Stimulated activated CD8-positive, alpha-beta memory T cell treated with anti-CD3 and anti-CD28 coated beads, Interleukin-15, amount 100 ng/mL, for 48 hours (primary cell): ENCODE measurements at places on chromosomes 2 and 18.
A peak's percentile ranks its signal among the peaks of the same experiment; 100 is the strongest.

DNA sequence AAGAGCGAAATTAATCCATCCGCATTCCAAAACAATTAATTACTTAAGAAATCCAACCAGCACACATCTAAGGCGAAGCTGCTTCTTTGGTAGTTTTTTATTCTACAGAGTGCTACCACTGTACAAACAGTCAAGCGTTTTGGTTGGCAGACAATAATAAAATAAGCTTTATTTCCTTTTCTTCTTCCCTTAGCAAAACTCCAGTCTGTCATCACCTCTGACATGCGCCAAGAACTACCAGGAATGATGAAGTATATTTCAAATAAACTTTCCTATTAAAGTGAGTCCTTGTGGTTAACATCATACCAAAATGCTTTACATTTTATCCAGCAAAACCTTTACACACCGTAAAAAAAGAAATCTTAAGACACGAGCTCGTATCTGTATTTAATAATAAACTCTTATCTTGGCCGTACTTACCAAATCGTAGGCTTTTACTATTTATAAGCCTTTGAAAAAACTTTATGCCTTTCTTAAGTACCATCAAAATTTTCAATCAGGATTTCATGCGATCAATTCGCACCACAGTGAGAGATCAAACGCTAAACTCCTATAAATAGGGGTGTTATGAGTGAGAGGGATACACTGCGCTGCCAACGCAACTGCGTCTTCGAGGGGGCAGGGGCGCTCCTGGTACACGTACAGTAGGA, 1.3 kb downstream of the ATL2 start:
- DNase-seq = no peak

GRCh38 chr18:46719388-46719787, 37.5 kb downstream of the ST8SIA5 start:
- no peak for DNase-seq

DNA sequence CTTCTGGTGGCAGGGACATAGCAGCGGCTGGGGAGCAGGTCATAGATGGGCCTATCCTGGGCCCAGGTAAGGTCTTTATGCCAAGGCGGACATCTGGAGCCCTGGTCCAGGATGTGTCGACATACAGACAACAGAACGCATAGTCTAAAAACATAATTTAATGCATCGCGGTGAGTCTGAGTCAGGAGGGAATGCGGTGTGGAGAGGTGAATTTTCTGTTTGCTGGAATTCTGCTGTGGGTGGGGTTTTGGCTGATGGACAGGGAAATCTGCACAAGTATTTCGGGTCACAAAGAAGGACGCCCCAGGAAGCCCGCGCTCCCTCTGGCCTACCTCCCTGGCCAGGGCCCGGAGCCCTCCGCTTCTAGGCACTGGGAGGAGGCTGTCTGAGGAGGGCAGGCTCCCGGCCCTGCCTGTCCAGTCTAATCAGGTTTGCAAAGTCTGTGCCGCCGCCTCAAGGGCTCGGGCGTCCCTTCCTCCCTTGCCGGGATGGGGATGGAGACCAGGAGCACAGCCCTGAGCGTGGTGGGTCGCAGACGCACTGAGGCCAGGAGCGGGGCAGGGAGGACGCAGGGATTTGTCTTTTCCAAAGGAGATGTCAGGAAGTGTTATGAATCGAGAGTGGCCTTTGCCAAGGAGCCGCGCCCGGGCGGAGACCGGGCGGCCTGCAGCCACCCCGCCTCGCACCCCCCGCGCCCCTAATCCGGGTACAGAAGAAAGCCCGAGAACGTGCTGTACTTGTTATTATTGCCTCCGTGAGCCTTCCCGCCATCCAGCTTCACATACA, 2.3 kb downstream of the C1QL2 start:
- DNase-seq = no peak

DNA sequence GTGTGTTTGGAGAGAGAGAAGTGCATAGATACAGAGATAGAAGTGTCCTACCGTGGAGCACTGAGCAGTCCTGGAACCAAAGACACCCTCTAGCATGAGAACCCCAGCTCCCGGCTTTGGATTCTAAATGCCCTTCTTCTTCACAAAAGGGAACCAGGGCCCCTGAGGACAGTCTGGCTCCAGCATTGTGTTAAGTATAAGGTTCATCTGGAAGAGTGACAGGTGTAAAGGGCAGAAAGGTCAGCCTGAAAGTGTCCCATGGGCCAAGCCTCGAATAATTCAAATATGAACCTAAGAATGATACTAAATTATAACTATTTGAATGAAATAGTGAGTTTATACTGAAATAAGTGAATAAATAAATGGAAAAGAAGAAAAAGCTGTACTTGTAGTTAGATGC, 109.7 kb downstream of the SNTG2 start:
- DNase-seq = no peak

GRCh38 chr2:161870401-161870930, 203.5 kb downstream of the DPP4 start:
- DNase-seq = no peak

- DNase-seq = no peak
These were observed 4.9 kb downstream of the GPR35 start for GRCh38 chr2:240629968-240630770.

DNA sequence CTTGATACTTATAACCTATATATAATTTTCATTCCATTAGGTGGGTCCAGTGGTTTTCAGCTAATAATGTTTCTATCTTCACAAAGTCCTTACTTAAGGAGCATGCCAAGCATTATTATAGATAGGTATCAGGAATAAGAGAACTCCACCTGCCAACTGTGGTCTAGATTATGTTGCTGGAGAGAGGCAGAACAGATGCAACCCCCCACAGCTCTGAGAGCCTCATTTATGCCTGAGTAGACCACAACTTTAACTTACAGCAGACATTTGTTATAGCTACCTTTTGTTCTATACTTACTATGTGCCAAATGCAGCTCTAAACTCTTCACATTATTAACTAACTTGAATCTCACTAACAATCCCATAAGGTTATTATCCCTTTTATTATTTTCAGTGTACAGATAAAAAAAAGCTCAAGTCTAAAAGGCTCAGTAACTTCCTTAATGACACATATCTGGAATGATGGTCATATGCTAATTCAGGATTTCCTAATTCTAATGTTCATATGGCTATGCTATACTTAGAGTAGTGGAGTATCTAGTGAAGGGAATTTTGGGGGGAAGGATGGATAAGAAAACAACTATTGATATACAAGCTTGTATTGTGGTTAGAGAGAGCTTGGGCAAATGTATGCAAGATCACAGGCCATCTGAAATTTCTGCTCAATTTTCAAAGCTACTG, 119.1 kb upstream of the RND3 start:
- no peak for DNase-seq

DNA sequence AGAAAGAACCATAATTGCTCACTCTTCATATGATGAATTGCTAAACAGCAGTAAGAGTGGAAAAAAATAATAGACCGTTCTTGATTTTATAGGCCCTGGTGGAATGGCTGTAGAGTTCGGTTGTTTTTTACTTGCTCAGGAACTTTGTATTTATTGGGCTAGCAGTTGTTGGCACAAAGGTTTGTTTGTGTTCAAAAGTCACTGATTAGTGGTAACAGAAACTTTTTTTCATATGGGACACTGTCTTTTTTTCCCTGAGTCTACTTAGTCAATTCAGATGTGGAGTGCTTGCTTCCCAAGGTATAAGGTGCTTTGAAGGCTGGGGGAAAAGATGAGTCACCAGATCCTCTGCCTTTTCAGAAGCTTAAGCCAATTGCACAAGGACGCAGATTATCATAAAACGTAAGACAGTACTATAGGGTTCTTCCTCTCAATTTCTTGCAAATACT, 25.8 kb downstream of the PHLPP1 start:
- no peak for DNase-seq

DNA sequence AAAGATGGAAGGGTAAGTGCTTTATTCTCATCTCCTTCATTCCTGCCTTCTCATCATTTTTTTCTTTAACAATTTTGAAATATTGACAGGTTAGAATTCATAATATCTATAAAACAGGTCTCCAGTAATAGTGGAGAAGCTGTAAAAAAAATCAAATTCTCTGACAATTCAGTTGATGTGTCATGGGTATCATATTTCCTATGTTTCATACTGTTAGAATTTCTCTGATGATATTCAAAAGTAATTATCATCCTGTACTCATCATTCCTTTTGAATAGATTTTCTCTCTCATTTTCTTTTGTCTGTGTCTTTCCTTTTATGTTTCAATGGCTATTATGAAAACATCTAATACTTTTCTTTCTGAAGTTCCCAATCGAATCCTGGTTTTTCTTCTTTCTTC, 97.7 kb downstream of the CPS1 start:
- no peak for DNase-seq

GRCh38 chr2:74779265-74779558, 54.7 kb upstream of the HK2 start:
- no peak for DNase-seq

GRCh38 chr2:157587576-157587975, 41.1 kb downstream of the ACVR1C start:
- no peak for DNase-seq

GRCh38 chr2:71006955-71007799, 12.5 kb upstream of the TEX261 start:
- no peak for DNase-seq

DNA sequence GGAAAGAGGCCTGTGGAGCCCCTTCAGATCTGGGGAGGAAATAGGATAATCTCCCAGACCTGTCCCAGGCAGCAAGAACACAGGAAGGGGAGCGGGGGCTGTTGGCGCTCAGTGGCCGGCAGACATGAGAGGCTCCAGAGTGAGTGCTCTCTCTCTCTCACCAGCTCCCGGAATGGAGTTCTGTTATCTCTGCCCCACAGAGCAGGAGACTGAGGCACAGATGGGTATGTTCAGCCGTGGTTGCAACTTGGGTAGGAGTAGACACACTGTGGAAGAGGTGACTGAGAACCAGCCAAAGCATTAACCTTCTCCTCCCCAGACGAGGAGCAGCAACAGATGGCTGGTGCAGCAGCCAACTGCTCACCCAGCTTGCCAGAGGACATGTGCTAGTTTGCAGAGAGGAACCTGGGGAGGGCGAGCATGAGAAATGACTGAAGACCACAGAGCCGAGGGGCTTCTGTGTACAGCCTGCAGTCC, 82.0 kb downstream of the NRP2 start:
- no peak for DNase-seq

DNA sequence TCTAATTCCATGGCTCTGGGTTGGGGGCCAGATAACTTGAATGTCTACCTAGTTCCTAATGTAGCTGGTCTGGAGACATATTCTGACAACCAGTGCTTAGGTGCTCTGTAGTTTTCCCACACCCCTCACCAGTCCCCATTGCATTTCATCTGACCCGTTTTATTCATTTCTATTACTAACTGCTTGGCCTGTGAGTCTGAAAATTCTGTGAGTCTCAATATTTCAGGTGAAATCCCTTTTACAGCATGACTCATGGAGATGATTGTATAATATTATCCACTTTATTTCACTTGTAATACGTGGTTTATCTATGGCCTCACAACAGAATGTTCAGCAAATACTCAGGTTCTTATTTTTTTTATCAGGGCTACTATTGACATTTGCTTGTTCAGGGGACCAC, 103.7 kb upstream of the UGP2 start:
- no peak for DNase-seq

GRCh38 chr2:79887747-79888374, 375.0 kb downstream of the CTNNA2 start:
- DNase-seq = no peak

- no peak for DNase-seq
These were observed 181.3 kb downstream of the UXS1 start for GRCh38 chr2:106012591-106013347.

- DNase-seq = no peak
These were observed 465.3 kb upstream of the NRP2 start for GRCh38 chr2:205217004-205217403.

GRCh38 chr2:12412898-12413305, 303.8 kb upstream of the TRIB2 start:
- DNase-seq = peak; percentile 28

GRCh38 chr2:174022431-174022830, 57.3 kb upstream of the SP3 start:
- DNase-seq = no peak

GRCh38 chr2:205901491-205901890, 184.5 kb downstream of the INO80D start:
- DNase-seq = no peak

DNA sequence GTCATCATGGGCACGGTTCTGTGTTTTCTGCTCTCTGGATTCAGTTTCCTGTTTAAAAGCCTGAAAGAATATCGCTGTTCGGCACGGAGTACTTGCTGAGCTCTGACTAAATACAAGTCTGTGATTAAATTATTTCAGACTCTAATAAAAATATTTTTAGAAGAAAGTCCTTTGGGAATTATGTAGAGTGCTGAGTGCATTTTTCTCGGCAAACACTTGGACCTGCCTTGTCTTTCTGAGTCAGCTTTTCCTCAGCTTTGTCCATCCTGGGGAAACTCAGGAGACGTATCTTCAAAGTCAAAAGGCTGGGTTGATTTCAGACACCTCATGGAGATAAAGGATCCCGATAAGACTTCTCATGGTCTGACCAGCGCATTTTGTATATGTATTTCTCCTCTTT, 45.9 kb downstream of the IL1R2 start:
- DNase-seq = no peak

- no peak for DNase-seq
These were observed 43.6 kb downstream of the SF3B1 start for GRCh38 chr2:197391220-197391717.
